ENCODE measurements at places on chromosomes 12 and 14.

DNA sequence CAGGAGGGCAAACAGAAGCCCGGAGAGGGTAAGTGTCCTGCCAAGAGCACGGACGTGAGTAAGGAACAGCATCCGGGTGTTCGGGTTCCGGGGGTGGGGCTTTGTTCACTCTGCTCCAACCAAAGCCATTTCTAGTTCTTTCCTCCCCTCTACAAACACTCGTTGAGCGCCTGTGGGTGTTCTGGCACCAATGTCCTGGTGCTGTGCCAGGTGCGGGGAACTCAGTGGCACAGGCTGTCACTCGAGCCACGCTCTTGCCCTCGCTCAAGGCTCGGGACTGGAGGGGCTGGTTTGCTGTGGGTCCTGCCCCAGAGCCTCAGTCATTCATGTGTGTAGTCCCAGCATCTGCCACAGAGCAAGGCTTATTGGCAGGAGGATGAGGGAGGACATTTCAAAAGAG, 157.5 kb downstream of the CALM1 start:
- DNase-seq = no peak
- no peak overlapping the region for H3K4me3 ChIP-seq
- H3K27ac ChIP-seq = no peak overlapping the region
- no peaks in the 10 kb centered on the region for H3K27me3 ChIP-seq
- H3K4me1 ChIP-seq = no peaks in the 10 kb centered on the region

GRCh38 chr14:94171208-94171607, 2.9 kb upstream of the PPP4R4 start:
- H3K27ac ChIP-seq = no peak overlapping the region
- H3K36me3 ChIP-seq = no peaks in the 10 kb centered on the region
- no peak for DNase-seq
- peaks cover 4% of the 10 kb centered on the region for H3K27me3 ChIP-seq
- H3K4me1 ChIP-seq = peaks cover 23% of the 10 kb centered on the region

DNA sequence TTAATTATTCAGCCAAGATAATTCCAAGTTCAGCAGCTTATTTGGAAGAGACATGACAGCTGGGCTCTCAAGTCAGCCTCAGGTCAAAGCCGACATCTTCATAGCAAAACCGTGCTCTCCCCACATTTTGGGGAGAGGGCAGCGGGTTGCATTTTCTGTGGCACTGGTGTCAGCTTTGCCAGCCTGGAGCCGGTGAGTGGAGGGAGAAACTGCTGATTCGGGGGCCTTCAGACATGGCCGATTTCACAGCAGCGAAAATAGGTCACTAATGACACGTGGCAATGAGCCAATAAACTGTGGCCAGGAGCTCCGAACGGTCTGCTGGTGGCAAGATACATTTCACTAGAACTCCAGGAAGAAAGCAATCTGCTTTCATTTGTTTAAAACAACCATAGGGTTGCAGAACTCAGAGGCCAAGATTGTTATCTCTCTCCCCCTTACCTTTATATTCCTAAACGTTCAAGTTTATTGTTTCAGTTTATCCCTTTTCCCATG, 173.2 kb downstream of the CAND1 start:
- no peak overlapping the region for H3K27ac ChIP-seq
- no peak for DNase-seq
- no peaks in the 10 kb centered on the region for H3K27me3 ChIP-seq
- H3K4me3 ChIP-seq = no peak overlapping the region

- no peaks in the 10 kb centered on the region for H3K36me3 ChIP-seq
- no peaks in the 10 kb centered on the region for H3K4me1 ChIP-seq
- no peak overlapping the region for H3K27ac ChIP-seq
- no peaks in the 10 kb centered on the region for H3K27me3 ChIP-seq
- no peak for DNase-seq
- H3K4me3 ChIP-seq = no peak overlapping the region
Observed at GRCh38 chr14:86712727-86713126, 1182.8 kb downstream of the FLRT2 start.

DNA sequence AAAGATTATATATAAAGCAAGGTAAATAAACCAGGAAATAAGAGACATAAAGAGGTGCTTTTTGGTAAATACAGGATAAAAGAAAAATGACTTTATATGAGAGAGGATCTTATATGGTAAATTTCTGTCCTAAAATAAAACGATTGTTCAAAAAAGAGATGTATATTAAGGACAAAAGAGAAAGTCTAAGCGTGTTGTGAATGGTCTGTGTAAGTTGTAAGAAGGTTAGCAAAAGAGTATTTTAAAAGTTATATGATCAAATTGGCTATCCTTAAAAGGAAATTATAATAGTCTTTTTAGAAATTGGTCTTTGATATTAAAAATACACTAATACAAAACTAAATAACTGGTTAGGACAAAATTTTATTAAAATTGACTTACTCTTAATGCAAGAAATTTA, 14.1 kb upstream of the ACSM4 start:
- H3K27ac ChIP-seq = no peak overlapping the region
- no peaks in the 10 kb centered on the region for H3K4me1 ChIP-seq
- H3K27me3 ChIP-seq = no peaks in the 10 kb centered on the region
- no peak for DNase-seq
- H3K4me3 ChIP-seq = no peak overlapping the region
- H3K36me3 ChIP-seq = no peaks in the 10 kb centered on the region

- DNase-seq = no peak
- H3K27me3 ChIP-seq = no peaks in the 10 kb centered on the region
- no peak overlapping the region for H3K4me3 ChIP-seq
- H3K36me3 ChIP-seq = no peaks in the 10 kb centered on the region
- no peaks in the 10 kb centered on the region for H3K4me1 ChIP-seq
Observed at GRCh38 chr12:102865821-102866615, 51.0 kb downstream of the PAH start.

GRCh38 chr12:6784761-6785160, 4.6 kb upstream of the CD4 start:
- H3K4me3 ChIP-seq = no peak overlapping the region
- H3K27me3 ChIP-seq = no peaks in the 10 kb centered on the region
- no peak for DNase-seq
- H3K4me1 ChIP-seq = peaks cover 87% of the 10 kb centered on the region
- no peaks in the 10 kb centered on the region for H3K36me3 ChIP-seq
- peak overlapping the region; percentile 24 for H3K27ac ChIP-seq

- no peak overlapping the region for H3K27ac ChIP-seq
- H3K4me1 ChIP-seq = peaks cover 20% of the 10 kb centered on the region
- DNase-seq = no peak
- H3K27me3 ChIP-seq = no peaks in the 10 kb centered on the region
- H3K4me3 ChIP-seq = no peak overlapping the region
Observed at GRCh38 chr12:47985596-47986290, 18.5 kb downstream of the COL2A1 start.

DNA sequence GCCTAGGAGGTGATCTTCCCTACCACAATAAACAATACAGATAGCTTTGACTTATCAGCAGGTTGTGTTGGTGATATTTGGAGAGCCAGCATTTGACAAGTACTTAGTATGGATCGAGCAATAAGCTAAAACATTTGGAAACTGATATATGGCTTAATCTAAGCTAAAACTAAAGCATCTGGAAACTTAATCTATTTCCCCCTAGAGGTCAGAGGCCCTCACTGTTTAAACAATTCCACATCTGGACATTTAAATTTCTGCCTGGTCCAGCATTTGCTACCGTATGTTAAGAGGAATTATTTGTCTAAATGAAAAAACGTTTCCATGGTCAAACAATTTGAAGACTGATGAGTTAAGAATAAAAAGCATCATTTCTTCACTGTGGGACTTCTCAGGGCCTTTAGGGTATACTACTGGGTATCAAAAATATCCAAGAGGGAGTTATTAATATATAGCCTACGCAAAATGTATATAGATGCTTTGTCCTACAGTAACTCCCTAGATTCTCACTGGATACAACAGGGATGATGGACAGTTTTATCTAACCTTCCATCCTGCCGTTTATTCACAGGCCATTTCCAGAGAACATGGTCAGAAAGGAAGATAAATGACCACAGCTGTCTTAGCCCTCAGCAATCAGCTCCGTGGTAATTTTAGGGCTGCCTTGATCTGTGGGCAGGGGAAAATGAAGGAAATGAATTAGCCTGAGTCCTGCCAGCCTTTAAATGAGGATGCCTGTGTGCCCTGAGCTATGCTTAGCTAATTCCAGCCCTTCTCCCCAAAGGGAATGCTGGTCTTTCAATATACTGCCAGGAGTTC, 135.4 kb upstream of the NUDT4 start:
- no peaks in the 10 kb centered on the region for H3K27me3 ChIP-seq
- no peak for DNase-seq
- H3K36me3 ChIP-seq = no peaks in the 10 kb centered on the region
- H3K4me1 ChIP-seq = peaks cover 25% of the 10 kb centered on the region
- H3K4me3 ChIP-seq = no peak overlapping the region

DNA sequence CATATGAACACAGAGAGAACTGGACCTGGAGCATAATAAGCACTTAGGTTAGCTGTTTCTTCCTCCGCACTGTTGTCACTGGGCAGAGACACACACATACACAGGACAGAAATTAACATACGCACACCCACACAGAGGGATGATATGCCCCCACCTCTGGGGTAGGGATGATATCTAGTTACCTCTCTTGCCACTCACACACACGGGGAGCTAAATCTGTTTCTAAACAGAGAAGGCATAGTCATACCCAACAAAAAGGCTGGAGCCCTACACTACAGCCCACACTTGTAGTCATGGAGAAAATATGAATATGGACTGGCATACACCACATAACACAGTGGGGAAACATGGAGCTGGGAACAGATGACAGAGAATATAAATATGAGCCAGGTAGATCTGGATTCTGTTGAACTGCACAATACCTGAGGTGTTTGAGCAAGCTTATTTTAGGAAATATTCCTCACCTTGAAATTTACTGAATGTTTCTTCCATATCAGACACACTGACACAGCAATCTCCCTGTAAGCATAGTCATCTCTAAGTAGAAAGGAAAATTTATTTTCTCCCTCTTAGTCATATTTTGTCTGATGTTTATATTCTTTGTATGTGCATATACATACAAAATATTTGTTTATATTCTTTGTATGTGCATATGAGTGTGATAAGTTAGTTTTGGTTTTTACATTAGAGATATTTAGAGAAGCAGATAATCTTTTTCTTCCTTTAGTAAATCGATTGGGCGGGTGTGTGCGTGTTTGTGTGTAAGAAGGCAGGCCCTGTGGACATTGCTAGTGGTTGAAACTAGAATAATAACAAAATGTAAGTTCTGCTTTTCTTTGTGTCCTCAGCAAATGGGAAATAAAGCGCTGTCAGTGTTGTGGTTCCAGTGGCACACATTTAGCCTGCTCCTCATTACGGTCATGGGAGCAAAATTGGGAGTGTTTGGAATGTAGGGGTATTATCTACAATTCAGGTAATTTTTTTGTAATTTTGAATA, 20.9 kb upstream of the SCFD1 start:
- H3K36me3 ChIP-seq = peaks cover 71% of the 10 kb centered on the region
- H3K27ac ChIP-seq = no peak overlapping the region
- H3K4me3 ChIP-seq = no peak overlapping the region
- no peak for DNase-seq

GRCh38 chr12:62683776-62684569, 217.3 kb downstream of the MON2 start:
- H3K4me3 ChIP-seq = no peak overlapping the region
- H3K27ac ChIP-seq = no peak overlapping the region
- no peak for DNase-seq

GRCh38 chr12:67096533-67097318, 172.4 kb upstream of the CAND1 start:
- H3K4me1 ChIP-seq = no peaks in the 10 kb centered on the region
- no peak overlapping the region for H3K4me3 ChIP-seq
- DNase-seq = no peak
- no peaks in the 10 kb centered on the region for H3K36me3 ChIP-seq
- no peak overlapping the region for H3K27ac ChIP-seq
- no peaks in the 10 kb centered on the region for H3K27me3 ChIP-seq

DNA sequence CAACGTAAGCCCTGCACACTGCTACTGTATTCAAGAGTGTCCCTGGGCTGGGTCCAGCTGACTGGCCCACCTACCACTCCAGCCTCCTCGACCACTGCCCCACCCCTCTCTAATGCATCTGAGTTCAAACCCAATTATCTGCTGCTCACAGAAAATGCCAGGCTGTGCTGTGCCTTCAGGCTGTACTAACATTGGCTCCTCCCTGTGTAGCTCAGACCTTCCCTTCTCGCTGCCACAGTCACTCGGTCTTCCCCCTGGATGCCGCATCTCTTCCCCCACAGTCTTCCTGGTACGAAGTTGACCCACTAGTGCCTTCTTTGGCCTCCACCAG, 12.1 kb downstream of the FICD start:
- H3K27me3 ChIP-seq = no peaks in the 10 kb centered on the region
- H3K4me1 ChIP-seq = no peaks in the 10 kb centered on the region
- H3K4me3 ChIP-seq = no peak overlapping the region
- peaks cover 97% of the 10 kb centered on the region for H3K36me3 ChIP-seq

- no peak for DNase-seq
- no peak overlapping the region for H3K27ac ChIP-seq
- no peak overlapping the region for H3K4me3 ChIP-seq
- no peaks in the 10 kb centered on the region for H3K27me3 ChIP-seq
- peaks cover 16% of the 10 kb centered on the region for H3K36me3 ChIP-seq
Observed at GRCh38 chr14:59347511-59347900, 117.7 kb downstream of the GPR135 start.

GRCh38 chr14:91516663-91517388, 6.7 kb upstream of the PPP4R3A start:
- H3K36me3 ChIP-seq = no peaks in the 10 kb centered on the region
- no peak for DNase-seq
- no peak overlapping the region for H3K27ac ChIP-seq
- no peaks in the 10 kb centered on the region for H3K4me1 ChIP-seq
- no peak overlapping the region for H3K4me3 ChIP-seq

- no peak overlapping the region for H3K27ac ChIP-seq
- DNase-seq = no peak
- H3K4me1 ChIP-seq = no peaks in the 10 kb centered on the region
- H3K4me3 ChIP-seq = no peak overlapping the region
- H3K36me3 ChIP-seq = no peaks in the 10 kb centered on the region
- H3K27me3 ChIP-seq = no peaks in the 10 kb centered on the region
Observed at GRCh38 chr12:46412857-46413256, 40.3 kb upstream of the SLC38A2 start.

- DNase-seq = no peak
- H3K4me3 ChIP-seq = no peak overlapping the region
- H3K27ac ChIP-seq = no peak overlapping the region
- no peaks in the 10 kb centered on the region for H3K27me3 ChIP-seq
- H3K4me1 ChIP-seq = peaks cover 28% of the 10 kb centered on the region
Observed at GRCh38 chr14:103711516-103712431, 3.5 kb downstream of the XRCC3 start.

GRCh38 chr14:93099196-93099595, 16.5 kb downstream of the ITPK1 start:
- no peak overlapping the region for H3K27ac ChIP-seq
- H3K4me3 ChIP-seq = no peak overlapping the region
- H3K36me3 ChIP-seq = no peaks in the 10 kb centered on the region
- no peak for DNase-seq
- no peaks in the 10 kb centered on the region for H3K27me3 ChIP-seq

DNA sequence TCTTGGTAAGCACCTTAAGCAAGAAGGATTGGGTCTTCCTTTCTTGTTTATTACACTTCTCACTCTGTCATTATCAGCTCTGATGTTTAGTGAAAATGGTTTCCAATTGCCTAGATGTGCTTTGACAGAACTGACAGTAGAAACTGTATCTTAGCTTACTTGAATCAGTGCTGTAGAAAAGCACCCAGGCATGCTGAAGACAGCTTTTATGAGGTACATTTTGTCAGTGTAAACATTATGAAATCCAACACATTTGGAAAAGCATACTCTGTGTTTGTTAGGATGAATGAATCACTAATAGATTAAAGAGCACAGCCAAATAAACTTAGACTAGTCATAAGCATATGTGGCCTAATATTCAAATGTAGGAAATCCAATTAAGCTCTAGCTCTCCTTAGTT, 290.2 kb upstream of the NPAS3 start:
- no peak overlapping the region for H3K27ac ChIP-seq
- no peaks in the 10 kb centered on the region for H3K27me3 ChIP-seq
- no peaks in the 10 kb centered on the region for H3K4me1 ChIP-seq
- no peaks in the 10 kb centered on the region for H3K36me3 ChIP-seq
- H3K4me3 ChIP-seq = no peak overlapping the region
- no peak for DNase-seq
